AML-193 (cell line): ENCODE measurements at places on chromosomes 1 and 21.

- DNase-seq = no peak
Measured at GRCh38 chr1:110462964-110463363, 12.0 kb downstream of the PROK1 start.

- no peak for DNase-seq
Measured at GRCh38 chr1:153439273-153439672, 21.2 kb downstream of the S100A7 start.

DNA sequence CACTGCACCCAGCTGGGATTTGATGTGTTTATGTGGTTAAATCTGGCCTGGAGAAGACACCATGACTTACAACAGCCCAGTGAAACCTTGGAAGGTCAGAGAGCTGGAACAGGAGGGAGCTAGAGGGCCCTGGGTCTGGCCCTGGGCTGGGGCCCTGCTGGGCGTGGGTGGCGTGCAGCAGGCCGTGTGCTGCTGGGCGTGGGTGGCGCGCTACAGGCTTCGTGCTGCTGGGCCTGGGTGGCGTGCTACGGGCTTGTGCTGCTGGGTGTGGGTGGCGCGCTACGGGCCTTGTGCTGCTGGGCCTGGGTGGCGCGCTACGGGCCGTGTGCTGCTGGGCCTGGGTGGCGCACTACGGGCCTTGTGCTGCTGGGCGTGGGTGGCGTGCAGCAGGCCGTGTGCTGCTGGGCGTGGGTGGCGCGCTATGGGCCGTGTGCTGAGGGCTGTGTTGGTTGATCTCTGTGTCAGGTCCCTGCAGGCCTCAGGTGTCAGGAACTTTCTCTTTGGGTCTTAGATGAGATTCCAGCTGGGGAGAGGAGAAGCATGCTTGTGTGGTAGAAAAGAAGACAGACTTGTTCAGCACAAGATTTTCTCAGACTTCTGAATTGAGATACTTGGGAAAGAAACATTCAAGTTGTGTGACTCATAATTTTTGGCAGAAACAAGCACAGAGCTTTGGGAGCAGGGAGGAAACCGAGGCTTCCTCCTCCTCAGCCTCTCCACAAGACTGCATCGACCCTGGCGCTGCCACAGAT is 66.0 kb downstream of the COL18A1 start:
- no peak for DNase-seq

DNA sequence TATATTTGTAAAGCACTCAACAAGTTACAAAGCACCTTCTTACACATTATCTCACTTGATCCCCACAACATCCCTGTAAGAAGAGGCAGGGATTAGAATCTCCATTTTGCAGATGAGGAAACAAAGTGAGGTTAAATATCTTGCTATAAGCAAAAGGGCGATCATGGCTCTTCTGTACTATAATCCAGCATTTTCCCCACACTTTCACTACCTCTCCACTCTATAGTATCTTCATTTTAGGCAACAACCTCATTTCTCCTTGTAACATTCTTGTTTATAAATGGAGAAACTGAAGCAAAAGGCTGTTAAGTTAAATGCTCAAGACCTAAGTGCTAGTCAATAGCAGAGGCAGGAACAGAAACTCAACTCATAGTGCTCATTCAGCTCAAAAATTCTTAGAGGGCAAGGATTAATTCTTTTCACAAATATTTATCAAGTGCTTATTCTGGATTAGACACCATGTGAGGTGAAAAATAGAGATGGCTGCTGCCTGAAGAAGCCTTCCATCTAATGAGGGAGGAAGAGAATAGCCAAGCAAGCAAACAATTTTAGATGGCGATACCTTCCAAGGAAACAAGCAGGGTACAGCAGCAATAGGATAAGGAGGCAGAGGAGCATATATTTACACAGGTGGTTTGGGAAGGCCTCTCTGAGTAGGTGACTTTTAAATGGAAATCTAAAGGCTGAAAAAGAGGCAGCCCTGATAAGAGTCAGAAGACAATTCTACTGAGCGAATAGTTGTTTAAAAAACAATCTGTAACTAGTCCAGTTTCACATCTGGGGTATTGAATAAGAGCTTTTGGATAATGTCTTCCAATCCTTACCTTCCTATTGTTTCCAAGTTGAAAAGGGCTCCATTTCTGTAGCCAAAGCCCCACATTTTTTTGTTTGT is 3.5 kb downstream of the ERRFI1 start:
- DNase-seq = no peak

- DNase-seq = no peak
Measured at GRCh38 chr1:81498471-81499462, 302.0 kb upstream of the ADGRL2 start.

DNA sequence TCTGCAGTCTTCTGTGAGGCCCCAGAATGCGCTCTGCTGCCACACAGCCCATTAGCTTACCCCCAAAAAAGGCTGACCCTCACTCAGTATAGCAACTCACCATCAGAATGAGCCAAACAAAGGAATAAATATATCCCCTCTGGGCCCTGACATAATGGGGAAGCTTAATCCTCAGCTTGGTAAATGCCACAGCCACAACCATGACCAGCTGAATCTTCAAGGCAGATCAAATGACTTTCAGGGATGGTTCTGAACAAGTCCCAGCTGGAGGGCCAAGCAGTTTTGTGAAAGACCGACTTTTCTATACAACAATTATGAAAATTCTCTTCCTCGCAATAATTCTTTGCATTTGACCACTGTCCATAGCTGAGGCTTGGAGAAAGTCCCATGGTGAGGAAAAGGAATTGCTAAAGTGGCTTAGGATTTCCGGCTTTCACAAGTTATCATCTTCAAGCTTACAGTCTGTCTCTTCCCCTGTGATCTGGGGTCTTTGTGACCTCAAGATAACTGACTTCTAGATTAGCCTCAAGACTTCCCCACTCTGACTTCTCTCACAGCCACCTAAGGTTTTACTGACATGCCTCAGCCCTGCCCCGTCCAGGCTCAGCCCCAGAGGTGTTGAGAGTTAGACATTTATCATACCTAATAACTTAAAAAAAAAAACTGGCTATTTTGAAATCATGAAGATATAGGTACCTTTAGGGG is 47.8 kb upstream of the PBX1 start:
- DNase-seq = no peak

- DNase-seq = no peak
Measured at GRCh38 chr1:38558500-38559445, 300.8 kb downstream of the RRAGC start.

DNA sequence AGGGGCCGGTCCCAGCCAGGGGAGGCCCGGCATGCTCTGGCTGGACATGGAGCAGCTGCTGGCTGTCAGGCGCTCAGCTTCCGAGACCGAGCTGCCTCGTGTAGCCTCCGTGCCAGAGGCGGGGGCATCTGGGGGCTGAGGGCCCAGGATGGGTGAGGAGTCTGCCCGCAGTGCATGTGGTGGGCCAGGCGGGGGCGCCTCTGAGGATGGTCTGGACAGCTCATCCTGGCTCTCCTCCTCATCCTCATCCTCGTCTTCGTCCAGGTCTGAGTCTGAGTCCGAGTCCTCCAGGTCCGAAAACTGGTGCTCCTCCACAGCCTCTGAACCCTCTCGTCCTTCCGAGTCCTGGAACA is 28.9 kb upstream of the EDN2 start:
- no peak for DNase-seq

GRCh38 chr1:167501515-167502191 is 16.7 kb downstream of the CD247 start:
- no peak for DNase-seq

GRCh38 chr1:18922319-18922726 is 20.0 kb upstream of the ALDH4A1 start:
- no peak for DNase-seq

DNA sequence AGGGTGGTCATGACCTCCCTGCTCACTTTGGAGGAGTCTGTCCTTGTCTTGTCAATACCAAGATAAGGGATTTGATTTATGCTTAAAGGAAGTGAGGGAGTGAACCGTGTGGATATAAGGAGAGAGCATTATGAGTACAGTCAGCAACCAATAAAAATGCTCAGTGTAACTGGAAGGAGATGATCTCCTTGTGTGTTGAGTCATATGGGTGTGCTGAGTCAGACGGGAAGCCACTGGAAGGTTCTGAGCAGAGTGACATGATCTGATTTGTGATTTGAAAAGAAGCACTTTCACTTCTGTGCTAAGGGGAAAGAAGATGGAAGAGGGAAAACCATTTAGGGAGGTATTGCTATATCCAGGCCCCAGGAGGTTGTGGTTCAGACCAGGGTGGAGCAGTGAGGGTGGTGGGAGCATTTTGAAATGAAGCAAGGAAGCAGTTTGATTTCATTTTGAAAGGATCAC is 2.5 kb upstream of the BCL10 start:
- no peak for DNase-seq

GRCh38 chr1:159436469-159436868 is 3.1 kb upstream of the OR10J1 start:
- no peak for DNase-seq

DNA sequence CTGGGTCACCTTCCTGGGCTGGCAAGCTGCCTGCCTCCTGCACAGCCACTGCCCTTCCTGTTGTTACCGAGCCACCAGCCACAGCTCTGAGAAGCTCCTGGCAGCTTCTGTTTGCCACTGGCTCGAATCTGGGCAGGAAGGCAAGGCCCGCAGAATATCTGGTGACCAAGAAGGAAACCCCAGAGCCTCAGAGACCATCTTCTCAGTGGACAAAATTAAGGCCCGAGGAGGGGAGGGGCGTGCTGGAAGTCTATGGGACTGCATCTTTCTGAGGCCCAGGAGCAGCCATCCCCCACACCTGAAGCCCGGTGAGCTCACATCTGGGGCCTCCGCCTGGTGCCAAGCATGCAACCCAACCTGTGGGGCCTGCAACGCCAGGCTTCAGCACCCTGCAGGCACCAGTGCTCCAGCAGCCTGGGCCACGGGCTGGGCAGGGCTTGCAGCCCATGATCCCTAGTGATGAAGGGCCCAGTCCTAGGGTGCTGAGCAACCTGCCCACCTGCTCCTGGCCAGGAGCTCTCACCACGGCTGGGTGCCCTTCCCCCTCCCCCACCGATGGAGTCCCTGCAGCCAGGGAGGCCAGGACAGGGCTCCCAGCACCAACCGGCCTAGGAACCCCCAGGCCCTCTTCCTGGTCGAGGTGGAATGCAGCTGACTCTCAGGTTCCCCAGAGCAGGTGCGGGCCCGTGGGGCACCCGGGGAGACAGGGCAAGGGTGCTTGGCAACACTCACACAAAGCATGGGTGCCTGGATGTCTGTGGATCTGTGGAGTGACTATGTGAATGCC is 879 bp downstream of the CPTP start:
- no peak for DNase-seq

DNA sequence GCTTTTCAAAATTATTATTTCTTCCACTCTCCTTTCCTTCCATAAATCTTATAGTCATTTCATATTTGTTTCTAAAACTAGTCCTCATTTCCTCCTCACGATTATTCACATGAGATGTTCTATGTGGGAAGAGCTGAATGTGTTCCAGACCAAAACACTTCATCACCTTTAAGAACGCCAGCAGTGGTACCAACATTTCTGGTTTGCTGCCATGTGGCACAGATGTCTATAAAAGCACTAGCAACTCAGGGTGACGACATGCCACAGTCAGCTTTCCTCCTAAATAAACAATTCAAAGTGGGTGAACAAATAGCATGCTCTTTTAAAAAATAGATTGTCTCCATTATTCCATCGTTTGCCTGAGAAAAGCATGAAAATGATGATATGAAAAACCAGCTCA is 1217.8 kb upstream of the ADGRL2 start:
- DNase-seq = no peak

DNA sequence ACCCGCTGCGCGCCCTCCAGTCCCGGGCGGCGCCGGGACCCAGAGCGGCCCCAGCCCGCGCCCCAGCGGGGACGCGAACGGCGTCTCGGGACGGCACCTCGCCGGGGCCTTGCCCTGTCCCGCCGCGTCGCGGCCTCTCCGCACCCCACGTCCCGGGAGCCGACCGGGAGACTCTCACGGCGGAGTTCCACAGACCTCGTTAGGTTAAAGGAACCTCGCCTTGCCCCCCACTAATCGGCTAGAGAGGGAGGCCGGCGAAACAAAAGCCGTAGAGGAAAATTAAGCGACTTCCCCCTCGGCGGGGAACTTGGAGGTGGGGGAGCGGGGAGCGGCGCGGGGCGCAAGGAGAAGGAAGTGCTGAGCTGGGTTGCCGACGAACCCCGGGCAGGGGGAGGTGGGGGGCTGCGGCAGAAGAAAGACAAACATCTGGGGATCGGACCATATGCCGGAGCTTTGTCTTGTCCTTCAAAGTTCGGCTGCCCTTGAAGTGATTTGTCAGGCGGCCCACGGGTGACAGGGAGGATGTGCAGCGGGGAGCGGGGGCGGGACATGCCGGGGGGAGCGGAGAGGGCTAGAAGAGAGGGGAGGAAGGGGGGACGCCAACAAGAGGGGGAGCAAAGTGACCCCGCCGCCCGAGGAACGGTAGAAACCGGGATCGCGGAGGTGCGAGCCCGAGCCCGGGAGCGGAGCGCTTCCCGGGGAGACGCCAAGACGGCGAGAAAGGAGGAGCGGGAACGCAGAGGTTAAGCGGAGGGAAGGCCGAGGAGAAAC is 120.0 kb upstream of the RRP15 start:
- no peak for DNase-seq

DNA sequence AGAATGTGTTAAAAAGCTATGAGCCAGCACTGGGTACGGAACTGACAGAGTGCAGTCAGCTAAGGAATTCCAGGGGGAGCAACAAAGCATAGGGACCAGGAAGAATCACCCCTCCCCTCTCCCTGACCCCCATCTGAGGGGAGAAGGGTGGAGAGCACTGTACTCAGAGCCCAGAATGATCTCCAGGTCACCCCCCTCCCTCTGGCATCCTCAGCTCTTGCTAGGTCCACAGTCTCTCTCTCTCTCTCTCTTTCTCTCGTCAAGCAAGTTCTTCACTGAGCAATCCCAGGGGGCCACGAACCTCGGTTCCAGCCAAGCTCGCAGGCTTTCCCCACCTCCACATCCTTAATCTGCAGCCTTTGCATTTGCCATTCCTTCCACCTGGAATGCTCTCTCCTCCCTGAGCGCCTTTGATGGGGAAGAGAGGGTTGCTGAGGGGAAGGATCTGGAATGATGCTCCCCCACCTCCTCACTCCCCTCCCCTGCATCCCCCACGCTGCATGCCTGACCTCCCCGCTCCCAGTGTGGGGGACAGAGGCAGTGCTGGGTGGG is 6.7 kb upstream of the WASF2 start:
- no peak for DNase-seq

DNA sequence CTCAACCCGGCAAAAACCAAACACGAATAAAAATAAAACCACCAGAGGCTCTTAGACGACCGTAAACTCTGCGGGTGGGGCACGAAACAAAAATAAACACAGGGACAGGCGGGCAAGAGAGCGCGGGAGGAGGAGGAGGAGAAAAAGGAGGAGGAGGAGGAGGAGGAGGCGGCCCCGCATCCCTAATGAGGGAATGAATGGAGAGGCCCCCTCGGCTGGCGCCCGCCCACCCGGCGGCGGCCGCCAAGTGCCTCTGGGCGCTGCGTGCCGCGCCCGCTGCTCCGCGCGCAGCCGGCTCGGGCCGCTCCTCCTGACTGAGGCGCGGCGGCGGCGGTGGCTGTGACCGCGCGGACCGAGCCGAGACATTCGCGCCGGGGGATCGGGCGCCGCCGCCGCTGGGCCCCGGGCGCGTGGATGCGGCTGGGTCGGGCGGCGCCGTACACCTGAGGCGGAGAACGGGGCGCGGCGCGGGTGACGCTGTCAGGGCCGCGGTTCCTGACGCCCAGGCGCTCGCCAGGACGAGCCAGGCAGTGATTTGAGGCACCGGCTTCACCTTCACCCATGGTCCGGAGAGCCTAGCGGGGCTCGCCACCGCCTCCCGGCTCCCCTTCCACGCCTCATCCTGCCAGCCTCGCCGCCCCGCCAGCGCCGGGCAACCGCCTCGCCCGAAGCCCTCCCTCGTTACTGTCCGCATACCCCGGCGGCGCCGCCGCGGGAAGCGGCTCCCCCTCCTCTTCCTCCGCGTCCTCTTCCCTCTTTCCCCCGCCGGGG is at the start of gene MARK1:
Gene MARK1, plus strand, starts transcription at position 229 of the 771 bp plus-strand sequence. CDS start 687 bp downstream, outside the sequence.
- no peak for DNase-seq

- DNase-seq = no peak
Measured at GRCh38 chr21:37230632-37231248, 36.4 kb downstream of the VPS26C start.
